ENCODE measurements at places on chromosomes 7 and 10.

DNA sequence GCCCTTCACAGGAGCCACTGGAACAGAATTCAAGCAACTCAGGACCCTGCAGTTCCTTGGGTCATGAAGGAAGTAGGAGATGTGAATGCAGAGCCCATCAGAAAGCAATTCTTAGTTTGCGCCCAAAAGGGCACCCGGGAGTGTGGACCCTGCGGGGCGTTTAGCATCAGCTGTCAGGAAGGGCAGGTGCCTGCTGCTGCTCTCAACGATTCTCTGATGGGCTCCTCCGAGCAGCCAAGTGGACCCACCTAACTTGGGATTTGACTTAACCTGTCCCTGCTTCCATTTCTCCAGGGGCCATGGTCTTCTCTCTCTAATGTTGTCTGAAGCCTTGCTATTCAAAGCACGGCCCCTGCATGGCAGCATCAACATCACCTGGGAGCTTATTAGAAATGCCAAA, 17.1 kb downstream of the CPA5 start:
- no peak for DNase-seq

DNA sequence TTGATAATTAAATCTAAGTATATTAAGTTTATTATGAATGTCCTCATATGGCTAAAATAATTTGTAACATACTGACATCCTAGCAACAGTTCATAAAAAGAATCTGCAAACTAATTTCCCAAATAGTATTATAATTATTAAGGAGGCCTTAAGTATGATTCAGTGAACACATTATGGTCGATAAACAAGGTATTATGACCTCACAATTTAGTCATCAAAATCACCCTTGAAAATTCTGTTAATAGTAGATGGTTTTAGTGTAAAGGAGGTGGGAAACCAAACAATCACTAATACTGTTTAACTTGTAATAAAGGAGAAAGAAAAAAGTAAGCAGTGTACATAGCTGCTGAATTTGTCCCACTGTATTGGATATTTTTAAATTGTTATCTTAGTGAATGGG, 2.1 kb downstream of the ETV1 start:
- DNase-seq: peak; percentile 23

- no peak for DNase-seq
Observed at GRCh38 chr7:91067242-91067641, 197.0 kb upstream of the FZD1 start.

DNA sequence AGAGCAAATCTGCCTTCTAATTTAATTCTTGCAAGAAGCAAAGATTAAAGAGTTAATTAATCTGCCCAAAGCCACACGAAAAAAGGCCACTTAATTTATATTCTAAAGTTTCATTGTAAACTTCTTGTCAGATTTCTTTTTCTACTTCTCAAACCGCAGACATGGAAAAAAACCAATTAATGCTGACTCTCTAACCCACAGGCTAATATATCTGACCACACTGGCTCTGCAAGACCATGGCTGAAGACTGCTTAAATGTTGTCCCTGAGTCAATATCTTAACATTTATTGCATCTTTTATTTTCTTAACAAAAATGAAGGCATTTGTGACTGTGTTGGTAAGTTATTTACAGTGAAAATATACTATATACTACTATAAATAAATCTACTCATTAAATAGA, 234.0 kb upstream of the SP8 start:
- DNase-seq: no peak

DNA sequence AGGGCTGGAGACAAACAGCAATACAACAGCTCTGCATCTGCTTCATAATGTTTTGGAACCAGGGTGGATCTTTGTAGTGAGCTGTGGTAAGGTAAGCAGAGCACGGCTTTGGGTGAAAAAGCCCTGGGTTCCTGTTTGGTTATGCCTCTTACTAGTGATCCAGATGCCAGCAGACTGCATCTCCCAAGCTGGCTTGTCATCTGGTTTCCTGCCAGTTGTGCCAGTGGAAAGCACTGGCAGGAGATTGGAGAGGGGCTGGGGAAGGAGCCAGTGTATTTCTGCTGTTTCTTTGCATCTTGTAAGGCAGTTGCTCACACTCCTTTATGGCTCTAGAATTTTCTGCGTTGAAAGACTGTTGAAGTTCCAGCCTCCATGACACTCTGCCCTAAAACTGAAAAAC, 137.6 kb downstream of the TSPAN12 start:
- DNase-seq: no peak
